C1 segment of cervical spinal cord (tissue), 14 donors: ENCODE measurements at places on chromosomes 12 and 14.

- no peak for DNase-seq
Measured at GRCh38 chr12:105977652-105978051, 161.1 kb downstream of the NUAK1 start.

DNA sequence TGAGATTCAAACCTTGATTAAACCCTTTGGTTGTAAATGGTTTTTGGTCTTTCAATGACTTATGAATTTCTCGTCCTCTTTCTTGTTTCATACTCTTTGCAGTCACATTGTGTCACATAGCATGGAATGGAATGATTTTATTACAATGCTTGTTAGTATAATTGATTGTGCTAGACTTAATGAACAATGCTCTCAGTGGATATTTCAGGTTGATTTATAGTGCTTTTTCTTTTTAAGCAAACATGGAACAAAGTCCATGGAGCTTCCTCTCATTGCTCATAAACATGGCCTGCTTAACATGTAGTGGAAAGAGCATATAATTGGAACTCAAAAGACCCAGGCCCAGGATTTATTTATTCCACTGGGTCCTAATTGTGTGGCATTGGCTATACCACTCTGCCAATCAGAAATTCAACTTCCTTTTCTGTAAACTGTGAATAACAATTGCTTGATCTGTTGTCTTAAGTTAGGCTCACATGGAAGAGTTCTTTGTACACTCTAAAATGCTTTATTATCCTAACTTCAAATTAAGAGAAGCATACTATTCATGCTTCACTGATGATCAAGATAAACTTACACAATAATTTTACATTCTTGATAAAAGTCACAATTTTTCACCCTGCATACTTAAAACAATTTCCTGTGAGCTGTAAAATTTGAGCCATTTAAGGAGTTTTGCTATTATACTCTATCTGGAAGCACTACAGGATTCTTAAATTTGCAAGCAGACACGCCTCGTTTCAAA is 370.5 kb upstream of the PDE3A start:
- DNase-seq: no peak

DNA sequence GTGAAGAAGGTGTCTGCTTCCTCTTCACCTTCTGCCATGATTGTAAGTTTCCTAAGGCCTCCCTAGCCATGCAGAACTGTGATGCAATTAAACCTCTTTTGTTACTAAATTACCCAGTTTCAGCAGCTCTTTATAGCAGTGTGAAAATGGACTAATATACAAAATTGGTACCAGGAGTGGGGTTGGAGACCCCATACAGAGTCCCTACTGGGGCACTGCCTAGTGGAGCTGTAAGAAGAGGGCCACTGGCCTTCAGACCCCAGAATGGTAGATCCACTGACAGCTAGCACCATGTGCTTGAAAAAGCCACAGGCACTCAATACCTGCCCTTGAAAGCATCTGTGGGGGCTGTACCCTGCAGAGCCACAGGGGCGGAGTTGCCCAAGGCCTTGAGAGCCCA is 44.8 kb upstream of the CRADD start:
- no peak for DNase-seq

DNA sequence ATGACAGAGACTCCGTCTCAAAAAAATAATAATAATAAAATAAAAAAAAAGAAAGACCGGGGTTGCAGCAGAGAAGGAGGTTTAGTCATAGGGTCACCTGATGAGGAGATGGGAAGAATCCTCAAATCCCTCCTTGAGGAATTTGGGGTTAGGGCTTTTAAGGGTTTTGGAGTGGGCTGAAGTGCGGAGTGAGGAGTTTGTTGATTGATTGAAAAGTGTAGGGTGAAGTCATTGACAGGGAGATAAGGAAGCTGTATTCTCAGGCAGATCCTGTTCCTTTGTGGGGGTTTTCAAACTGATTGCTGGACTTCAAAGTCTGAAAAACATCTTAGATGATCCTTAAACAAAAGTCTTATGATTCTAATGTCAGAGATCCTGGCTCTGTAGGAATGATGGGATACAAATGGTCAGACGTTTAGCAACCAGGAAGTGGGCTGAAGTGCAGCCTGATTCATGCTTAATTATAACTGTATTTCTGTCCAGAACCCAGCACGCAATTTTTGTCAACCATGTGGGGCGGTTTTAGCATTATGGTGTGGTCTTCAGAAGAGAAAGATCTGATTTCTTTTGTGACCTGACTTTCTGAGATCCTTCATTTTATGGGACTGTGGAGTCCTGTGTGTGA is 16.0 kb downstream of the FNTB start:
- DNase-seq: no peak

DNA sequence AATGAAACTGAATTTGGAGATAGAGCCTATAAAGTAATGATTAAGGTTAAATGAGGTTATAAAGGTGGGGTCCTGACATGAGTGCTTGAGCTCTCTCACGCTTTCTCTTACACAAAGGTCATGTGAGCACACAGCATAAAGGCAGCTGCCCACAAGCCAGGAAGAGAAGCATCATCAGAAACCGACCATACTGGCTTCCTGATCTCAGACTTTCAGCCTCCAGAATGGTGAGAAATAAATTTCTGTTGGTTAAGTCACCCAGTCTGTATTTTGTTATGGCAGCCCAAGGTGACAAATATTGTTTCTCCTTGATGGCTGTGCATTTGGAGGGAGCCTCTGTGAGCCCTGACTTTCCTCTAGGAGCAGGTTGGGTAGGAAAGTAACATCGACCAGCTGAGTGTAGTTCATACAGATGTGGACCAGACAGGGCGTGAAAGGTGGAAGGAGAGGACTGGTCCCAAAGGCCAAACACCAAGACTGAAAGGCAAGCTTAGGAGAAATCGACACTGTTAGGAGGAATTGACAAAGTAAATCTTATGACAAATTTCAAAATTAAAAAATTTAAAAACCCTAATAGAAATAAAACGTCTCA is 97.6 kb upstream of the SLC38A2 start:
- no peak for DNase-seq
